EL (cell line): ENCODE measurements at places on chromosomes 16 and 17.

DNA sequence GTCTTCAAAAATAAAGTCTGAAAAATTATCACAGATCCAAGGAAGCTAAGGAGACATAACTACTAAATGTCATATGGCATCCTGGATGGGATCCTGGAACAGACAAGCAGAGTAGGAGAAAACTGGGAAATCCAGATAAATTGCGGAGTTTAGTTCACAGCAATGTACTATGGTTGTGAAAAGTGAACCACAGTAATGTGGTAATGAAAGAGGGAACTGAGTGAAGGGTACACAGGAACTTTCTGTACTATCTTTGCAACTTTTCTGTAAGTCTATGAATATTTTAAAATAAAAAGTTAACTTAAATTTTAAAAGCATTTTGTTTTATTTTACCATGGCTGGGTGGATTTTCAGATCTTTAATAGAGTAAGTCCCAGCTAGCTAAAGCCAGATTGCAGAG lies 16.3 kb downstream of the SLFN12L start:
- no peak for DNase-seq

- no peak for DNase-seq
Observed at GRCh38 chr17:73657473-73658116, 13.3 kb upstream of the SDK2 start.

DNA sequence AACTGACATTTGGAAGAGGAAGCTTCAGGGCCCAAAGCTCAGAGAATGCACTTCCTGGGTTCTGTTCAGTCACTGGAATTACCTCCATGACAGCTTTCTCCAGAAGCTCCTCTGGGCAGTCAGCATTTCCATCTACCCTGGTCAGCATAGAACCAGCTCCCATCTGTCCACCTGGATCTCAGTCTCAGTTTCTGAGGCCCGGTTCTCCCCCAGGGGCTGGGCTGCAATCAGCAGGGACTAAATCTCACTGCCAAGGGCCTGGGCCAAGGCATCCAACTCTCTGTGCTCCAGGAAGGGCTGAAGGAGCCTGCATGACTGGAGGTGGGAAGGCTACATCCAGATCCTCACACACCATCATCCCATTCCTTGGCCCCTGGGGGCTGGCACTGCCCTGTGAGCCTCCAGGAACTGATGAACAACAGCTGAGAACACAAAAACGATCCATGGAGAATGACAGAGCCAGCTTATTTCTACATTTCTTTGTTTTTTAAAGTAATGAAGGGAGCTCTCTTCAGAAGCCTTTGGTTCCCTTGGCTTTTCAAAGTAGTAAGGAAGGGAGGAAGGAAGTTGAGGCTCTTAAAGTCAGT lies 66.3 kb upstream of the MRTFB start:
- no peak for DNase-seq

- DNase-seq, result no peak
Observed at GRCh38 chr17:17603178-17603894, 11.8 kb upstream of the PEMT start.

GRCh38 chr17:10956821-10957220 lies 118.9 kb upstream of the PIRT start:
- DNase-seq, result no peak

- DNase-seq, result no peak
Observed at GRCh38 chr17:41799366-41799765, 12.4 kb downstream of the P3H4 start.

DNA sequence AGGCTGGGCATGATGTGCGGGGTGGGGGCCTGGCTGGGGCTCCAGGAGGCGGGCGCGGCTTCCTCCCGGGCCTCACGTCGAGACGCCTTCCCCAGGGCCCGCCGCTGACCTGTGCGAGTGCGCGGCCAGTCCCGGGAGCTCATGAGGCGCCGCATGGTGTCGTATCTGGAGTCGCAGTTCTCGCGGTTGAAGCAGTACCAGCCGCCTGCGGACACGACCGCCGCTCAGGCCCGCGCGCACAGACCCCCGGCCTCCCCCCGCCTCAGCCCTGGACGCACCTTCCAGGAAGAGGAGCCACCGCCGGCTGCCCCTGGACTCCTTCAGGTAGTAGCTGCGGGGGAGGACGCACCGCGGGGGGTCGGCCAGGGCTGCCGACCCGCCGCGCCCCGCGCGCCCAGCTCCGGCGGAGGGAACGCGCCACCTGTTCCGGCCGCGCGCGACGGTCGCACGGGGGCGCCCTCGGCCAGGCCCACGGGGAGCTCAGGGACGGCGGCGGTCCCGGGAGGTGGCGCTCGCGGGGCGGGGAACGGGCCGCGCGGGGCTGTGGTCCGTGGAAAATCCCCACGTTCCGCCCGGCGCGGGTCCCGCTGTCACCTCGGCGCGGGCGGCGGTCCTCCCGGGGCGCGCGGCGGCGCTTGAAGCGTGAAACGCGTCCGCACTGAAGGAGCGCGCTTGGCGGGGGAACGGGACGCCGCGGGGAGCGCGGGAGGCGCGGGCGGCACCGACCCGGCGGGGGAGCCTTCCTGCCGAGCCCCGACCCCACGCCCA lies 1.4 kb downstream of the NOTUM start:
- peak; percentile 55 for DNase-seq

DNA sequence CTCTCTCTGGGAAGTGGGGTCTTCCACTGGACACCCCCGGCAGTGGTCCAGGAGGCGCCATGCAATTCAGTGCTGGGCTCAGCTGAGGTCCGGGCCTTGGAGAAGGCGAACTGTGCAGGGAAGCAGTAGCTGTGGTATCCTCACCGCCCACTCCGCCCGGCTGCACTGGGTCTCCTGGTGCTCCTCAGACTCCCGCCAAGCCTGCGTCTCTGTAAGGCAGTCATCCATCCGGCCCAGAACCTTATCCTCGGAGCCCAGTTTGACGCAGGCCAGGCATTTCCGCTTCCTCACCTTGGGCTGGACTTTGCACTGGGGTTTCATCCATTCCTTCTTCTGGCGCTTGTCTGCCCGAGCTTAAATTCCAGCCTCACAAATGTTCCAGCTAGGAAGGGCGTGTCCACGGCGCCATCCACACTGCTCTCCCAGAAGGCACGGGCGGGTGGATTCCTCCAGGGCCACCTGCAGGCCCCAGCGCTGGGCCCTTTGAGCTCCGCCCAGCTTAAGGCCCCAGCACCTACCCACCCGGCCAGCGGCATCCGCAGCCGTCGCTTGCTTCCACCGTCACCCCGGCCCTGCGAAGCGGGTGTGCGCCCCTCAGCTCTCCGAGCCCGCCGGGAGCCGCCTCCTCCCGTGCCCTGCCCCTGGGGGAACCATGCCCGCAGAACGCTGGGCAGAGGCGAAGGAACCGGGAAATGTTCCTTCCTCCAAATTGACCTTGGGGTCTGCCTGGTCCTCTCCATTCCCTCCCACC lies 1884.8 kb downstream of the TP53TG3F start:
- no peak for DNase-seq
